ENCODE measurements at places on chromosomes 16 and 17. TPM values are rescaled to one million over a fixed set of nuclear protein-coding genes. Genes with fewer than 3 reads are reported as not detected.

DYNC1LI2 gene
- 89.5 TPM for total RNA-seq

PRCD gene
- 4.8 TPM for total RNA-seq

ZNF785 gene
- 18.6 TPM for total RNA-seq

PRSS36 gene
- total RNA-seq: 0.48 TPM

SLC5A11 gene
- not detected for total RNA-seq

CMTM1 gene
- 3.3 TPM for total RNA-seq

UMOD gene
- total RNA-seq: not detected

DNA sequence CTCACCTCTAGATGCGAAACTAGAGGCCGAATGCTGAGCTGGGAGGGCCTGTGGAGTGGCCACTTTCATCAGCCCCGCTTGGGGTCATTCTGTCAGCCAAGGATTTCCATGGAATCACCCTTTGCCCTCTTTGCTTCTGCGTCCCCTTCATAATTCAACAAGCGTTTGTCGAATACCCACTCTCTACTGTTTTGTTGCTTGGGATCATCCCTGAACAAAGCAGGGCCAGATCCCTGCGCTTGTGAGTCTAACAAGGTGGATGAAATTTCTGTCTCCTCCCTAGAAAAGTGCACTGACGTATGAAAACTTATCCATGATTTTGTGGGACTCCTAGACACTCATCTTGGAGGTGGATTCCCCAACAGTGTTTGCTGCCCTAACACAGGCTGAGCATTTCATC lies 3.3 kb upstream of the SLC12A3 start:
- no peaks in the 10 kb centered on the region for H3K27me3 ChIP-seq
- H3K4me3 ChIP-seq: no peak overlapping the region
- H3K27ac ChIP-seq: no peak overlapping the region
- H3K36me3 ChIP-seq: no peaks in the 10 kb centered on the region
- peaks cover 23% of the 10 kb centered on the region for H3K4me1 ChIP-seq

DNA sequence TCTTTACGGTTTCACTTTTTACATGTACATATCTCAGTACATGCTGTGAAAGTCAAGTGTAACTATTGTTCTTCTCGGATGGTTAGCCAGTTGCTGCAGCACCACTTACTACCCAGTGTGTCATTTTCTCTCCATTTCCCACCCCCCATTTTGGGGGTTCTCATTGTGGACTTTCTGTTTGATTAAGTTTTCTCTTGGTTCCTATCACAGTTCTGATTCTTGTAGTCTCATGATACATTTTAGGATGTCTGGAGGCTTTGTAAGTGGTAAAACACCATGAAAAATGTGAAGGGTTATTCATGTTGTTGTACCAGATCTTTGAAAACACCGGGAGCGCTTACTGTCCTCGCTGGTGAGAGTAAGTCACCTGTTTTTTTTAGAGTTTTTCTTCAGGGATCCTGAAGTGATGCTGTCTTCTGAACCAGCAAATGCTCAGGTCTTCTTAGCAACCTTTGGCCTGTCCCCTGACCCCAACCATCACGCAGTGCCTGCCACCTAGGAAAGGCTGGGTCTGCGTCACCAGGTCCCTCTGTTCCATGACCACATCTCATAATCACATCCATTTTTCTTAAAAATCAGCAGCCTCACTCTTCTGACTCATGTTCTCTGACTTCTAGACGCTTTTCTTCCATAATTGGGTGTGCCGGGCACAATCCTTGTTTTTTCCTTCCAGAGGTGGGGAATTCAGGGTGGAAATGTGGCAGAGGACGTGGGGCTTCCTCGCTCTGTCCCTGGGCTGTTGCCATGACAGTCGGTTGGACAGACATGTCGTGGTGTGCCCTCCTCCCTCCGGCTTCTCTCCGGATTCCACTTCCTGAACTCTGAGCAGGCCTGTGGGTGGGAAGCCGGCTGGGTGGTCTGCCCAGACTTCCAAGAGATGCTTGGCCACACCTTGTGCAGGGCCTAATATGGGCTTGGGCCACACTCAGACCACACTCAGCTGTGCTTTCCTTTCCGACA lies 102.6 kb downstream of the NTN1 start:
- no peak overlapping the region for H3K4me3 ChIP-seq
- no peak for DNase-seq
- H3K27ac ChIP-seq: no peak overlapping the region
- no peaks in the 10 kb centered on the region for H3K27me3 ChIP-seq

- no peak overlapping the region for H3K27ac ChIP-seq
- no peak overlapping the region for H3K4me3 ChIP-seq
- no peaks in the 10 kb centered on the region for H3K4me1 ChIP-seq
These were observed 923 bp downstream of the TLCD3B start for GRCh38 chr16:30030011-30030685.

DNA sequence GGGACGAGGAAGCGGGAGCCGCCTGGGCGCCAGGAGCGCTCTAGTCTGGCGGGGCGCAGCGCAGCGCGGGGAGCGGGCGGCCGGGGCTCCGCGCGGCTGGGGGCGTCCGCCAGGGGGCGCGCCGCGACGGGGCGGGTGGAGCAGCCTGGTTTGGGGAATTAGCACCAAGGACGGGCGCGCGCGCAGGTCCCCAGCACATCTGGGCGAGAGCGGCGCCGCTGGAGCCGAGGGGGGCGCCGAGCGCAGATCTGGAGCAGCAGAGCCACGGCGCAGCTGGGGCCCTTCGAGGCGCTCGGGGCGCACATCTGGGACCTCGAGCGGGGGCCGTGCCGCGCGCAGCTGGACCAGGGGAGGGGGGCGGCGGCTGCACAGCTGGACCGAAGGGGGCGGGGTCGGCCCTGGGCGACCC lies at the start of gene NXPH3:
NXPH3 (plus strand) TSS at position 193 of the 409 bp plus-strand sequence. CDS start 349 bp downstream, outside the sequence.
- no peaks in the 10 kb centered on the region for H3K4me1 ChIP-seq
- H3K4me3 ChIP-seq: peak within 1 kb of the TSS; percentile 83
- peaks cover 63% of the 10 kb centered on the region for H3K27me3 ChIP-seq
- no peaks in the 10 kb centered on the region for H3K36me3 ChIP-seq
- no peak within 1 kb of the TSS for H3K27ac ChIP-seq

DNA sequence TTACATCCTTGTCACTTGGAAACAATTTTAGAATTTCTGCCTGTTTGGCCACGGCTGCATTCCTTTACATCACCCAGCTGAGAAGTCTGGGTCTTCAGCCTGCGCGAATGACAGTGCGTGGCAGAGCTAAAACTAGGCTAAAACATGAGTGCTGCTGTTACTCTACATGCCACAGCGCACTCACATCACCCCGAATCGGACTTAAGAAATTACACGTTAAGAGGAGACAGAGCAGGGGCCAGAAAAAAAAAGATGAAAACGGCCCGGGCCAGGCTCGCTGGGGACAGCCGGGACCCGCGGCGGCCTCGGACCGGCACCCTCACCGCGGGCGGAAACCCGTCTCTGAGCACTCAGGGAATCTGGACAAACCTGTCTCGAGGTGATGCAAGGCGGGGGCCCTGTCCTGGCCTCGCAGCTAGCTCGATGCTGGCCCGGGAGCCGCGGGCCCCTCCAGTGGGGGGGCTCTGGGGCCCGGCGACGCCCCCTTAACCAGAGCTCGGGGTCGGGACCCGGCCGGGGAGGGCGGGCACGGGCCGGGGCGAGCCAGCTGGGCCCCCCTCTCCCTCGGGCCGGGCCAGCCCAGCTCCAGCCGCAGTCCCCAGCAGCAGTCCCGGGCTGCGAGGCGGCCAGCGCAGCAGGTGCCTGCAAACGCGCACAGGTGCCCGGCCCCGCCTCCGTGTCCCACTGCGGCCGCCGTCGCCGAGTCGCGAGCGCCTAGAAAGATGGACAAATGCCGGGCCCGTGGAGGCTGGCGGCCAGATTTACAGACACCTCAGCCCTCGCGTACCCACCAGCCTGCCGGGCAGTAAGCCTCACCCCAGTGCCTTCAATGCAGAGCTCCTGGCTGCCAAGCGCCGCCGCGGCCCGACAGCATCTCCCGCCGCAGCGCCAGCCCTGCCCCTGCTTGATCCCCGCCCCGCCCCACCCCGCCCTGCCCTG lies at the start of gene AKTIP:
AKTIP (minus strand) TSS at position 879 of the 939 bp plus-strand sequence. CDS start 2,950 bp downstream, outside the sequence.
- no peaks in the 10 kb centered on the region for H3K27me3 ChIP-seq
- peak within 1 kb of the TSS; percentile 89 for H3K4me3 ChIP-seq
- H3K4me1 ChIP-seq: peaks cover 11% of the 10 kb centered on the region
- H3K27ac ChIP-seq: peak within 1 kb of the TSS; percentile 84

- H3K4me1 ChIP-seq: no peaks in the 10 kb centered on the region
- H3K4me3 ChIP-seq: no peak overlapping the region
- peak; percentile 42 for DNase-seq
- H3K27ac ChIP-seq: no peak overlapping the region
- no peaks in the 10 kb centered on the region for H3K27me3 ChIP-seq
These were observed 1.7 kb upstream of the BRCA1 start for GRCh38 chr17:43126911-43127290.

DNA sequence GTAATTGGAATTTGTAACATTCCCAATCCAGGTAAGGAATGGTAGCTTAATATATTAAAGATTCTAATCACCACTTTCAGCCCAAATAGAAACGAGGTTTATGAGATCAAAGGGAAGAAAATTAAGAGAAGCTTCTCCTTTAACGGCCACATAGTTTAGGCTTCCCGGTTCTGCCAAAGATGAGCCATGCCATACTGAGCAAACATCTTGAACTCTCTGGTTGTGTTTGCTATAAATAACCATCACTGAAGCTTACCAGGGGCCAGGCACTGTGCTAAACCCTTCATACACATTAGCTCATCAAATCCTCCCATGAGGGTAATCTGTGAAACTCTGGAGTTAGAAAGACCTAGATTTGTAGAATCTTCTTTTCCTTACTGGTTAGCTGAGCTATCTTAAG lies 2.8 kb downstream of the MYH11 start:
- H3K36me3 ChIP-seq: no peaks in the 10 kb centered on the region
- no peak overlapping the region for H3K27ac ChIP-seq
- H3K4me3 ChIP-seq: no peak overlapping the region

DNA sequence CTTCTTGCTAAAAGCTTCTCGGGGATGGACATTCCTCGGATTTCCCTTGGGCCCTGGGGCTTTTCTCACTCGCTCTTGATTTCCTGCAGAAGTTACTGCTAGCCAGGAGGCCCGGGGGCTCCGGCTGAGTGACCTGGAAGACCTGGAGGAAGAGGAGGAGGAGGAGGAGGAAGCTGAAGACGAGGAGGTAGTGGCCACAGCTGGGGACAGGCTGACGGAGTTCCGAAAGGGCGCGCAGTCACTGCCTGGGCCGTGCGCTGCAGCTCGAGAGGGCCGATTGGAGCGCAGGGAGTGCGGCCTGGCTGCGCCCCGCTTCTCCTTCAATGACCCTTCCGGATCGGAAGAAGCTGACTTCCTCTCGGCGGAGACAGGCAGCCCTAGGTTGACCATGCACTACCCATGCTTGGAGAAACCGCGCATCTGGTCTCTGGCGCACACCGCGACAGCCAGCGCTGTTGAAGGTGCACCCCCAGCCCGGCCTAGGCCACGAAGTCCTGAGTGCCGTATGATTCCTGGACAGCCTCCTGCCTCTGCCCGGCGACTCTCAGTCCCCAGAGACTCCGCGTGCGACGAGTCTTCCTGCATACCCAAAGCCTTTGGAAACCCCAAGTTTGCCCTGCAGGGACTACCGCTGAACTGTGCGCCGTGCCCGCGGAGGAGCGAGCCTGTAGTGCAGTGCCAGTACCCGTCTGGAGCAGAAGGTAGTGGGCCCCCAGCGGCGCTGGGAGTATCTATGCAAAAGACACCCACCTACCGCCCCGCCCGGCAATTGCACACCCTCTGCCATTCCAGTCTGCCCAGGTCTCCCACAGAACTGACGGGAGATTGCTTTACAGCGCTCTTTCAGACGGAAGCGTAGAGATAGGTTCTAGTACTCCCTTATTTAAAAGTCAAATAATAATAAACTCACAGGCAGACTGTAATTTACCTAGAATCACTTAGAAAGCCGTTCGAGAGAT lies 4.9 kb downstream of the IRX6 start:
- peak; percentile 59 for DNase-seq
- H3K36me3 ChIP-seq: no peaks in the 10 kb centered on the region
- H3K4me1 ChIP-seq: peaks cover 4% of the 10 kb centered on the region
- H3K4me3 ChIP-seq: peak overlapping the region; percentile 44

- DNase-seq: no peak
- peaks cover 1% of the 10 kb centered on the region for H3K4me1 ChIP-seq
- H3K27ac ChIP-seq: no peak overlapping the region
- H3K4me3 ChIP-seq: no peak overlapping the region
- H3K27me3 ChIP-seq: no peaks in the 10 kb centered on the region
- H3K36me3 ChIP-seq: no peaks in the 10 kb centered on the region
These were observed 25.9 kb upstream of the FOXJ1 start for GRCh38 chr17:76166906-76167305.

DNA sequence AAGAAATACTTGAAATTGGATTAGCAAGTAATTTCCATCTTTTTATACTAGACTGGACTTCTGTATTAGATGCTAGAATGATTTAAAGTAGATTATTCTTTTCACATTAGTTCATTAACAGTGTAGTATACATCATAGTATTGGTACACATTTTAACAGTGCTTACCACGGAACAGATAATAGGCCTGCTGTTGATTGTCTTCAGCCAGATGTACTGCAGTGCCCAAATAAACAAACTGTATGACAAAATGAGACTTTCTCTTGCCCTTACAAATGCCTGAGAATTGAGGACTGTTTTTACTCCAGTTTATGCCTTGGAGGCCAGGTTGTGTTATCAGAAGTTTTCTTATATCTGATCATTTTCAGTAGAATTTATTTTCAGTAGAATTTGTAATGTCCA lies 631 bp downstream of the EVI2A start:
- no peak overlapping the region for H3K27ac ChIP-seq
- no peak overlapping the region for H3K4me3 ChIP-seq
- DNase-seq: no peak
- H3K4me1 ChIP-seq: no peaks in the 10 kb centered on the region
- H3K27me3 ChIP-seq: no peaks in the 10 kb centered on the region

- no peaks in the 10 kb centered on the region for H3K36me3 ChIP-seq
- no peaks in the 10 kb centered on the region for H3K4me1 ChIP-seq
- no peaks in the 10 kb centered on the region for H3K27me3 ChIP-seq
- no peak overlapping the region for H3K4me3 ChIP-seq
These were observed 450.3 kb upstream of the CDH11 start for GRCh38 chr16:65572156-65572555.

- DNase-seq: no peak
- H3K4me3 ChIP-seq: no peak overlapping the region
- H3K4me1 ChIP-seq: peaks cover under 1% of the 10 kb centered on the region
- no peaks in the 10 kb centered on the region for H3K27me3 ChIP-seq
These were observed 236.6 kb upstream of the GSE1 start for GRCh38 chr16:85376292-85377095.

- H3K27me3 ChIP-seq: no peaks in the 10 kb centered on the region
- H3K4me3 ChIP-seq: no peak overlapping the region
- DNase-seq: peak; percentile 40
- no peaks in the 10 kb centered on the region for H3K4me1 ChIP-seq
These were observed 15.0 kb downstream of the ITGB4 start for GRCh38 chr17:75736173-75736835.

- H3K27me3 ChIP-seq: no peaks in the 10 kb centered on the region
- no peaks in the 10 kb centered on the region for H3K4me1 ChIP-seq
- DNase-seq: no peak
- peaks cover 17% of the 10 kb centered on the region for H3K36me3 ChIP-seq
These were observed 7.5 kb downstream of the NETO2 start for GRCh38 chr16:47136099-47136842.

Data from endodermal cell (in vitro differentiated cells).